Activated naive CD4-positive, alpha-beta T cell treated with anti-CD3 and anti-CD28 coated beads for 36 hours (primary cell): ENCODE measurements at places on chromosomes 16 and 17. TPM values are rescaled to one million over a fixed set of nuclear protein-coding genes. Genes with fewer than 3 reads are reported as not detected.
A peak's percentile ranks its signal among the peaks of the same experiment; 100 is the strongest.

DNA sequence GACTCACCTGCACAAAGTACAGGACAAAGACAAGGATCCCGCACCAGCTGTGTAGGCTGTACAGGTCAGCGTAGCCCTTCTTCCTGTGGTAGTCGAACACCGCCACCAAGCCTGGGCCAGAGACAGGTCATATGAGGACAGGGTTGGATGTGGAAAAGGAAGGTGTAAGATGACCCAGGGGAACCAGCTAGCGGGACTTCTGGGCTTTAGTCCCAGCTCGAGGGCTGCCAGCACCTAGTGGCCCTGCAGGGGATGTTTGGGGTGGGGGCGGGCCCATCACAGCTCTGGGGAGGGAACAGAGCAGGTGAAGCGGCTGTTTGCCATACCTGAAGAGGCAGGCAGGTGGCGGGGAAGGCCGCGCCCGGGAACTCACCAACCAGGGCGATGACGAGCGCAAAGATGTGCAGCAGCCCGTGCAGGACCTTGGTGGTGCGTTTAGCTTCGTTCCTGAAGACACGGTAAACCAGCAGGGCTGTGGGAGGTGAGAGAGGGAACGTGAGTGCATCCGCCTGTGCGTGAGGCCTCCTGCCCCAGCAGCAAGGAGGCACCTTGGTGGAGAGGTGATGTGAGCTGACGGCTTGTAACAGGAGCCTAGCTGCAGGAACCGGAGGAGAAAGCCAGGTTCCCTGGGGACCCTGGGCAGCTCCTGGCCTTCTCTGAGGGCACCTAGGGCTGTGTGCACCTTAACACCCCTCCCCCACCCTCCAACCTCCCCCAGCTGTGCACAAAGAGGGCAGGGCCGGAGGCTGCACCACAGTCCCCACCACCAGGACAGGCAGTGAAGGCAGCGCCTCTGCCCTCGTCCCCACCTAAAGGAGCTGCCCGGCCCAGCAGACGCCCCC, 10.2 kb downstream of the CYB561 start:
- no peak overlapping the region for H3K4me3 ChIP-seq
- H3K36me3 ChIP-seq: no peaks in the 10 kb centered on the region
- H3K27ac ChIP-seq: no peak overlapping the region

GRCh38 chr17:39676198-39676819, 8.1 kb downstream of the PNMT start:
- H3K4me3 ChIP-seq: no peak overlapping the region
- H3K27me3 ChIP-seq: peaks cover 2% of the 10 kb centered on the region

- H3K4me1 ChIP-seq: peaks cover 91% of the 10 kb centered on the region
- H3K27me3 ChIP-seq: no peaks in the 10 kb centered on the region
- peak overlapping the region; percentile 90 for H3K27ac ChIP-seq
- H3K36me3 ChIP-seq: peaks cover 25% of the 10 kb centered on the region
Observed at GRCh38 chr16:84599521-84600202, 18.2 kb downstream of the COTL1 start.

DNA sequence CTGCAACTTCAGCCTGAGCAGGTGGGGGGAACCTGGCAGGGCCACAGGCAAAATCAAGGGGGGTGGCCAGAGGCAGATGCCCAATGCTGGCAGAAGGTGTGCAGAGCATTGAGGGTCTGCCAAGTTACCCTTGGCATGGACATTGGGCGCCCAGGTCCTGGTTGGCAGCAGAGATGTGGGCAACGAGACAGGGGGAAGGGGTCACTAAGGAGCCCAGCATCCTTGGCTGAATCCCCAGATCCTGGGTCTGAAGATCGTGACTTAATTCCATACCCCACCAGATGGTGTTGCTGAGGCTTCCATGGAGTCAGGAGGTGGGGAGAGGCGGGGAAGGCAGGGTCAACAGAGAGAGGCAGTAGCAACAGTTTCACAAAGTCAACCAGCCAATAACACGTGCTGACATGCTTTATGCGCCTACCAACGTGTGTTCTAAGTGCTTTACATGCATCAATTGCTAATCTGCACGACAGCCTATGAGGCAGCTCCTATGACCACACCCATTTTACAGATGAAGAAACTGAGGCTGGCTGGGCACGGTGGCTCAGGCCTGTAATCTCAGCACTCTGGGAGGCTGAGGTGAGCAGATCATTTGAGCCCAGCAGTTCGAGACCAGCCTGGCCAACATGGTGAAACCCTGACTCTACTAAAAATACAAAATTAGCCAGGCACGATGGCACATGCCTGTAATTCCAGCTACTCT, 83.3 kb downstream of the GSG1L start:
- no peak for DNase-seq
- H3K4me3 ChIP-seq: no peak overlapping the region
- no peak overlapping the region for H3K27ac ChIP-seq
- no peaks in the 10 kb centered on the region for H3K4me1 ChIP-seq

GRCh38 chr16:69917311-69917710, 33.8 kb upstream of the CLEC18A start:
- H3K36me3 ChIP-seq: peaks cover 8% of the 10 kb centered on the region
- H3K27ac ChIP-seq: no peak overlapping the region
- no peaks in the 10 kb centered on the region for H3K27me3 ChIP-seq
- no peak overlapping the region for H3K4me3 ChIP-seq
- no peaks in the 10 kb centered on the region for H3K4me1 ChIP-seq
- no peak for DNase-seq

DNA sequence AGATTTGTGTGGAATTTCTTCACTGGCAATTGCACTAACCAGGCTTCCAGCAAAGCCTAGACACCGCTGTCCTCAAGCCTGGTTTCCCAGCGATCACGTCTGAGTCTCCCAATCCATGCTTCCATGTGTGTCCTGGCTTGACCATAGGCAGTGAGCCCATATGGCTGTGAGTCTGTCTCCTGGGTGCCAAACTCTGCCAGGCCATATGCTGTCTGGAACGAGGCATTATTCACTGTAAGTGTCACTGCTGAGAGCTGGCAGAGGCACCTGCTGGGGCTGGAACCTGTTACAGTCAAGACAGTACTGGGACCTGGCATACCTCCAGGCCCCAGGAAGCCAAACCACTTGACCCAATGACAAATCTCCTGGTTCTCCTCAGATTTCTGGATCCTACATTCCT, 60.4 kb downstream of the HS3ST2 start:
- H3K4me3 ChIP-seq: no peak overlapping the region
- peaks cover 11% of the 10 kb centered on the region for H3K27me3 ChIP-seq
- no peaks in the 10 kb centered on the region for H3K4me1 ChIP-seq
- no peaks in the 10 kb centered on the region for H3K36me3 ChIP-seq

GRCh38 chr16:84294531-84295142, at the start of gene WFDC1:
WFDC1 (plus strand) TSS chr16:84294878; CDS start chr16:84294972, 94 bp downstream.
- peaks cover 41% of the 10 kb centered on the region for H3K27me3 ChIP-seq
- peaks cover 4% of the 10 kb centered on the region for H3K4me1 ChIP-seq
- no peak within 1 kb of the TSS for H3K27ac ChIP-seq
- H3K36me3 ChIP-seq: no peaks in the 10 kb centered on the region
- no peak for DNase-seq
- no peak within 1 kb of the TSS for H3K4me3 ChIP-seq

GRCh38 chr17:31008374-31009041, 37.7 kb downstream of the RNF135 start:
- H3K27ac ChIP-seq: peak overlapping the region; percentile 82
- H3K27me3 ChIP-seq: peaks cover 2% of the 10 kb centered on the region
- H3K36me3 ChIP-seq: peaks cover 5% of the 10 kb centered on the region
- peaks cover 15% of the 10 kb centered on the region for H3K4me1 ChIP-seq

DNA sequence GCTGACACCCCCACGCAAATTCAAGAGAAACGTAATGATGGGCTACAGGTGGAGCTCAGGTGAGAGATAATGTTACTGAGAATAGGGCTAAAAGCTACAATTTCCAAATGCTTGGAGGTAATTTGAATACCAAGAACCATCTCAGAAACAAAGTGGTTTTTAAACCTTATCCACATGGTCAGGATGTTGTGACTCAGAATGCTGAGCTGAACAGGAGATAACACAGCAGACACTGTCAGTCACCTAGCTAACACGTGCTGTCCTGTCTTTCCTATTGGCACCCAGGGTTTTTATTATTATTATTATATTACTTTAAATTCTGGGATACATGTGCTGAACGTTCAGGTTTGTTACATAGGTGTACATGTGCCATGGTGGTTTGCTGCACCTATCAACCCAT, 233.0 kb upstream of the MAF start:
- no peak for DNase-seq
- no peak overlapping the region for H3K4me3 ChIP-seq

- DNase-seq: peak; percentile 54
- H3K36me3 ChIP-seq: peaks cover 22% of the 10 kb centered on the region
Observed at GRCh38 chr17:44197980-44198720, 1.5 kb downstream of the ATXN7L3 start.

DNA sequence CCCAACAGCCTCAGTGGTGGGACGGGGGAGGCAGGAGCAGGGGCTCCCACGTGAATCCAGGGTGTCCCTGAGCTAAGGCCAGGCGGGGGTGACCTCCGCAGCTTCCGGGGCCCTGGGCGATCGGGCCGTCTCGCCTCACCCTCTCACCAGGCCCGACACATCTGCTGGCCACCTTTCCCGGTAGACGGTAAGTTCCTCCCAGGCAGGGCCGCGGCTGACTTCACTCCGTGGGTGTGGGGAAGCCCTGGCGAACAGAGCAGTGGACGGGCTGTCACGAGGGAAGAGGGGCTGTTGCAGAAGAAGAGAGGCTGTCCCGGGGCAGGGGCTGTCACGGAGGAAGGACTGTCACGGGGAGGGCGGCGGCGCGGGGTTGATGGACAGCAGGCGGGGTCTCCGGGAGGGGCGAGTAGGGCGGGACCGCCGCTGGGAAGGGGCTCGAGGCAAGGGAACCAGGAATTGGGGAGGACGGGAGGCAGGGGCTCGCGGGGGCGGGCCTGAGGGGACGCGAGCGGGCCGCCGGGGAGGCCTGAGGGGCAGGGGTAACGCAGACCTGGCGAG, 498 bp downstream of the PKMYT1 start:
- peak; percentile 55 for DNase-seq
- H3K27ac ChIP-seq: peak overlapping the region; percentile 64
- peak overlapping the region; percentile 81 for H3K4me3 ChIP-seq
- H3K27me3 ChIP-seq: no peaks in the 10 kb centered on the region
- peaks cover 14% of the 10 kb centered on the region for H3K4me1 ChIP-seq

GRCh38 chr17:55726440-55726839, 3.8 kb upstream of the TMEM100 start:
- no peak overlapping the region for H3K27ac ChIP-seq
- DNase-seq: no peak
- H3K4me1 ChIP-seq: peaks cover 2% of the 10 kb centered on the region
- no peak overlapping the region for H3K4me3 ChIP-seq
- H3K27me3 ChIP-seq: peaks cover 62% of the 10 kb centered on the region
- H3K36me3 ChIP-seq: no peaks in the 10 kb centered on the region

DNA sequence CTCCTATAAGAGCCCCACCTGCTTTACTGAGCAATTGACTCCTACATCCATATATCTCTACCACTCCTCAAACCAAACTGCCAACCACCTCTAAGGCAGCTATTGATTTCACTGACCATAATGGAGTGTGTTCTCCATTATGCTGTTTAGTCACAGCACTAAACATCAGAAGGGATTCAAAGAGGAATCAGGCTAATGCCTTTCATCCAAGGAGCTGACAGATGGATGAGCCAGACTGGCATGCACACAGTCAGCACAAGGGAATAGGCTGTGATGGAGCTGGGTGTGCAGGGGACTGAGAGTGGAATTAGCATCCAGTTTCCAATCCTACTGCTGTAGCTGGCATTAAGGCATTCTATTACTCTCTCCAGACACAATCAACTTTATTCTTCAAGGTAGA, 88.7 kb upstream of the CCL2 start:
- H3K4me3 ChIP-seq: no peak overlapping the region
- no peak for DNase-seq
- no peak overlapping the region for H3K27ac ChIP-seq
- no peaks in the 10 kb centered on the region for H3K36me3 ChIP-seq

GRCh38 chr16:23670137-23670776, 8.4 kb upstream of the PLK1 start:
- DNase-seq: peak; percentile 82
- no peaks in the 10 kb centered on the region for H3K27me3 ChIP-seq
- peaks cover 16% of the 10 kb centered on the region for H3K4me1 ChIP-seq
- no peak overlapping the region for H3K4me3 ChIP-seq

DNA sequence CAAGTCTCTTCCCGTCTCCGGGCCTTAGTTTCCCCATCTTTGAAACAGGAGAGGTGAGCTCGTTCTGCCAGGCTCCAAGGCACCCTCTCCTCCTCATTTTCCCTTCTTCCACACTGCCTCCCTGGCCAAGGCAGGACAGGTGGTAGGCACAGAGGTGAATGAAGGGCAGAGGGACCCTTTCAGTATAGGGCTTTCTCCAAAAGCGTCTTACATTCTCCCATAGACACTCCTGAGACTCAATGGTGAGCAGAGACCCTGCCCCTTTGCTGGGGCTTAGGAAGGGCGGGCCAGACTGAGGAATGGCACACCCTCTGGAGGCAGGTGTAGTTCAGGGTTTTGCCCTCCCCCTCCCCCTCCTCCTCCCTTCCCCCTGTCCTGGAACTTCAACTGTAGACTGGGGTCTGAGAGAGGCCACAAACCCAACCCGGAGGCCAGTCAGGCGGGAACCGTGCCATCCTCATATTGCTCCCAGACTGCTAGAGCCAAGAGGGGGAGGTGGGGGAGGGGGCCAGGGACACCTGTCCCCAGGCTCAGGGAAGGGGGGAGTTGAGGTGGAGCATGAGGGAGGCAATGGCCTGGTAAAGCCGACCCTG, 1.9 kb downstream of the PLEKHH3 start:
- no peak overlapping the region for H3K4me3 ChIP-seq
- peaks cover 52% of the 10 kb centered on the region for H3K4me1 ChIP-seq
- H3K27me3 ChIP-seq: peaks cover 47% of the 10 kb centered on the region
- H3K36me3 ChIP-seq: no peaks in the 10 kb centered on the region
- DNase-seq: no peak

DNA sequence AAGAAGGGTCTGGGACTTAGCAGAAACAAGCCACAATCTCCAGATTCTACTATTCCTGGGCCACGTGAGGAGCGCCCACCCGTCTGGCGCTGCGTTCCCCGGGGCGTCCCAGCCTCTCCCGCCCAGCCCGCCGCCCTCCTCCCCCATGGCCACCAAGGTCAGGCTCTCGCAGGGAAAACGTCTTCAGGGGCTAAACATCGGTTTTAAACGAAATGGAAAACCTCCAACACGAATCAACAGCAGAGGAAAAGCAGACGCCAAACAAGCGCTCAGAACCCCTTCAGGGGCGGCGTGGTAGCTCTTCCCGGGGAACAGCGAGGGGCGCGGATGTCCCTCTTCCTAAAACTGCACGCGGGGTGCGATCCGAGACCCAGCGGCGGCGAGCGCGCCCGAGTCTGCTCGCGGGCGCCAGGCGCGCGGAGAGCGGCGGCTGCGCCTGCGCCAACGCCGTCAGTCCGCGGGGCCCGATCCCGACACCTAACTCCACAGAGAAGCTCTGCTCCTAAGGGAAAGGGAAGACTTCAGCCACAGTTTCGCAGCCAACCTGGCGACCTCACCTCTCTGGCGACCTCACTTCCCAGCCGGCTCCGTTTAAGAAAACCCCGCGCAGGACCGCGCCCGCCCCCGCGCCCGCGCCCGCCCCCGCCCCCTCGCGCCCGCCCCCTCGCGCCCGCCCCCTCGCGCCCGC, 505 bp upstream of the COG1 start:
- peak; percentile 72 for DNase-seq
- peaks cover 16% of the 10 kb centered on the region for H3K4me1 ChIP-seq
- H3K27ac ChIP-seq: peak overlapping the region; percentile 97
- H3K4me3 ChIP-seq: peak overlapping the region; percentile 95
- peaks cover 12% of the 10 kb centered on the region for H3K36me3 ChIP-seq

EPOP gene
- total RNA-seq: 19.2 TPM

DPEP2 gene
- 3.8 TPM for total RNA-seq

DHX58 gene
- 44.4 TPM for total RNA-seq

CLEC3A gene
- total RNA-seq: not detected
